Astrocyte (in vitro differentiated cells and primary cell): ENCODE measurements at places on chromosomes 1 and 21. TPM values are rescaled to one million over a fixed set of nuclear protein-coding genes. Genes with fewer than 3 reads are reported as not detected.

Gene FOXD3
- total RNA-seq: not detected in 2 replicates

Gene HOOK1
- 1.7 and 1.8 TPM in 2 replicates for total RNA-seq

Gene TMEM269
- 0.07 and 0.09 TPM in 2 replicates for total RNA-seq

Gene VANGL1
- 12.9 and 13.8 TPM in 2 replicates for total RNA-seq

Gene MAN1C1
- 0.86 and 1.6 TPM in 2 replicates for total RNA-seq

Gene GRIK1
- total RNA-seq: not detected in 2 replicates

Gene IRF6
- total RNA-seq: 16.2 and 21.2 TPM in 2 replicates

Gene ARHGAP30
- total RNA-seq: 0.19 and 0.25 TPM in 2 replicates

Gene HIPK1
- total RNA-seq: 54.0 and 55.4 TPM in 2 replicates

Gene KCNQ4
- total RNA-seq: 0.89 and 1.5 TPM in 2 replicates

DNA sequence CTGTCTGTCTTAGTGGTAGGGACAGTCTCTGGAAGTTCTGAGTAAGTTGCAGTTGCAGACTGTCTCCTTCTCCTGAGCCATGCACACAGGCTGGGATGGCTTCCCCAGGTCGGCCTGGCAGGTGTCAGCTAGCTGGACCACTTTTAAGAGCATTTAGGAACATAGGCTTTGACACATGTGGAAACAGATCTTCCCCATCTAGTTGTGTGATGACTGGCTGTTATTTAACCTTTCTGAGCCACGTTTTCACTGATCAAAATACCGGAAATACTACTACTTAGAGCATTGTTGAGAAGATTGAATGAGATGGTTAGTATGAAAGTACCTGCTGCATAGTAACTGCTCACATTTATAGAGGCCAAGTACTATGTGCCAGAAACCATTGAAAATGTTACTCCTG is 6.2 kb upstream of the MAPKAPK2 start:
- DNase-seq: no peak

DNA sequence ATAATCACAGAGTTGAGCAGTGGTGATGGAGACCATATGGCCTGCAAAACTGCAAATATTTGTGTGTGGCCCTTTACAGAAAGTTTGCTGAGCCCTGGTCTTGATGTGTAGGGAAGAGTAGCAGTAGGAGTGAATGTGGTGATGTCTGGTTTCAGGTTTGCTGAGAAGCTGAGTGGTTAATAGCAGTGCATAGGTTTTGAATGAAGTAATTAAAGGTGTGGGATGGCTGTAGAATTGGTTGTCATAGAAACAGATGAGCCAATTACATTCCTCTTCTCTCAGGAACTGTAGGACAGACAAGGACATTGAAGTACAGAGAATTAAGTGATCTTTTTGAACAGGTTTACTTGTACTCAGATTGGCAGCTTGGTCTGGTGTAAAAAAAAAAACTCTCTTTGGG is 37.4 kb downstream of the PRDM2 start:
- DNase-seq: no peak

DNA sequence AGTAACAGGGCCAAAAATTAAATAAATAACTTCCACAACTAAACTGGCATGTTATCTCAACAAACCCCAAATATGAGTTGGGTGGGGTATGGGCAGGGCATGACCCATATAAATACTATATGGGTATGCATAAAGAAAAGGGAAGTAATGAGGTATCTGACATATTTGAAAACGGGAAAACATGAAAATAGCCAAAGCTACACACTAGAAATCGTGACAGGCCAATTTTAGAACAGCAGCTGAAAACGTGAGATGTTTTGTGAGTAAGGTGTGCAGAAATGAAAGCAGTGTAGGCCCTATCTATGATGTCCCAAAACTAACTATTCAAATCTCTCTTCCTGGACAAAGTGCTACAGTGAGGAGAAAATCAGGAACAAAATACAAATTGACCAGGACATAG is 537.9 kb upstream of the NR5A2 start:
- no peak for DNase-seq

DNA sequence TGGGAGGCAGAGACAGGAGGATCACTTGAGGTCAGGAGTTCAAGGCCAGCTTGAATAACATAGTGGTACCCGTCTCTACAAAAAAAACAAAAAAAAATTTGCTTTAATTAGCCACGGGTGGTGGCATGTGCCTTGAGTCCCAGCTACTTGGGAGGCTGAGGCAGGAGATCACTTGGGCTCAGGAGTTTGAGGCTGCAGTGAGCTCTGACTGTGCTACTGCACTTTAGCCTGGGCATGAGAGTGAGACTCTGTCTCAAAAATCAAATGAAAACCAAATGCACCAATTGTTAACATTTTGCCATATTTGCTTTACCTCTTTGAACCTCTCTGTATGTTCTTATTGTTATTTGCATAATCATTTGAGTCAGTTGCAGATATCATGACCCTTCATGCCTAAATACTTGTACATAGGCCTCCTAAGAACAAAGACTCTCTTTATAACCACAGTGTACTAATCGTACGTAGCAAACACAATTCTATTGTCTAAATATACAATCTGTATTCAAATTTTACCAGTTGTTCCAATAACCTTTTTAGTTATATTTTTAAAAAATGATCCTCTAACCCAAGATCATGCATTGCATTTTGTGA is 8.5 kb upstream of the NID1 start:
- no peak for DNase-seq

- DNase-seq: no peak
Measured at GRCh38 chr1:154641534-154641933, 33.5 kb upstream of the ADAR start.

DNA sequence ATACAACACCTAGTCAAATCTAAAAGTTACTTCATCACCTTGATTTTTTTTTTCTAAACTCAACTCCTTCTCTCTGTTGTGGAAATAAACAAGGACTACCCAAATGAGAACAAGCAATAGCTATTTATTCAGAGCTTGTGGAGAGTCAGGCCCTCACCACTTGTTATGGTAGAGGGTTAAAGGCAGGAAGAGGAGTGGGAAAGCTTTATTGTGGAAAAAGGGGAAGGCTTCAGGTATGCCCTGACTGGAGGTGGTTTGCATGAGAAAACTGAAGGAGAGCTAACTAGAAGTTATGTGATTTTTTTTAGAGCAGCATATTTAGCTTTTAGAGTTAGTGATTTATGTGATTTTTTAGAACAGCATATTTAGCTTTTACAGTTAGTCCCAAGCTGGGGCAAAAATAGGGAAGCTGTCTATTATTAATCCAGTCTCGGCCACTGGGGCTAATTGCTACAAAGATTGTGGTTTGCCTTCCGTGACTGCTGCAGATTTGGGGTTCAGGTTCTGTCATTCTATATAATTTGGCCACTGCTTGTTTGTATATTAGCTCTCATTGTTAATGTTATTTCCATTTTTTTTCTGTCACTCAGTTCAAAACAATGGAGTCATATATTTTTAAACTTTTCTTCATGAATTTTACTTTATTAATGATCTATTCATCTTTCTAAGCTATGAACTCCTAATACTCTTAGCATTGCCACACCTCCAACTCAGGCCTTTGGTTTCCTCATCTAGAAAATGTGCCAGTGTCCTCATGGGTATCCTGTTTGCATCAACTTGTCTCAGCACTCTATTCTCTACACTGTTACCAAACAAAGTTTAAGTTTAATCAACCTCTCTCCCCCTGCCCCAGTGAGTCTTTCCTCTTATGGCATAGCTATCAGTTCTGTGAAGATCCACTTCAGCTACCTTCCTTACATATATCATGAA is 713.0 kb downstream of the BRINP3 start:
- no peak for DNase-seq

- no peak for DNase-seq
Measured at GRCh38 chr1:214002060-214002459, 14.3 kb downstream of the PROX1 start.

GRCh38 chr21:44087426-44088400 is 19.5 kb upstream of the PWP2 start:
- DNase-seq: no peak

- no peak for DNase-seq
Measured at GRCh38 chr1:118842452-118843201, 145.5 kb downstream of the TBX15 start.

DNA sequence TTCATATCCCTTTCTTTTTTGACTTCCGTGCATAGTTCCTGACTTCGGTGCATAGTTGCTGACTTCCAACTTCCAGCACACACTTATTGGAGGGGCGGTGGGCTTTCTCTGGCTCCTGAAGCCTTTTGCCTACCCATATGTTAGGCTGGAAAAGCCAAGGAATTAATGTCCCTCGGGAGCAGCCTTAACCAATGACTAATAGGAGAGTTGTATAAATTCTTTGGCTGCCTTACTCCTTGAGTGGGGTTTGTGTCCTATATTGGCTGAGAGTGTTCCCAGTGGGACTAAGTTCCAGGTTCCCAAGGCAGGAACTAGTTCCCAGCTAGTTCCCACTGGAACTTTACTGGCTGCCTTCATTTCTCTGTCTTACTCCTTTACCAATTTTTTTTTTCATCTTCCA is 105.7 kb downstream of the ZNF326 start:
- no peak for DNase-seq

DNA sequence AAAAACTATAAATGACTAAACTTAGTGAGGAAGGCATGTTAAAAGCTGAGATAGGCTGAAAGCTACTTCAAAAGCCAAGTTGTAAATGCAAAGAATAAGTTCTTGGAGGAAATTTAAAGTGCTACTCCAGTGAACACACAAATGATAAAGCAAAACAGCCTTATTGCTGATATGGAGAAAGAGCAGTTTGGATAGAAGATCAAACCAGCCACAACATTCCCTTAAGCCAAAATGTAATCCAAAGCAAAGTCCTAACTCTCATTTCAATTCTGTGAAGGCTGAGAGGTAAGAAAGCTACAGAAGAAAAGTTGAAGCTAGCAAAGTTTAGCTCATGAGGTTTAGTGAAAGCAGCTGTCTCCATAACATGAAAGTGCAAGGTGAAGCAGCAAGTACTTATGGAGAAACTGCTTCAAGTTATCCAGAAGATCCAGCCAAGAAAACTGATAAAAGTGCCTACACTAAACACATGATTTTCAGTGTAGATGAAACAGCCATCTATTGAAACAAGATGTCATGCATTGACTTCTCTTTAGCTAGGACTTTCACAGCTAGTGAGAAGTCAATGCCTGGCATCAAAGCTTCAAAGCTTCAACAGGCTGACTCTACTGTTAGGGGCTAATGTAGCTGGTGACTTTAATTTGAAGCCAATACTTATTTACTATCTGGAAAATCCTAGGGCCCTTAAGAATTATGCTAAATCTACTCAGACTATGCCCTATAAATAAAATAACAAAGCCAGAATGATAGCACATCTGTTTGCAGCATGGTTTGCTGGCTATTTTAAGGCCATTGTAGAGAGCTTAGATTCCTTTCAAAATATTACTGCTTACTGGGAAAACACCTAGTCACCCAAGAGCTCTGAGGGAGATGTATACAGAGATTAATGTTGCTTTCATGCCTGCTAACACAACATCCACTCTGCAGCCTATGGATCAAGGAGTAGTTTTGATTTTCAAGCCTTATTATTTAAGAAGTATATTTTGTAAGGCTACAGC is 188.6 kb downstream of the EIF4G3 start:
- DNase-seq: peak; percentile 6

GRCh38 chr1:200291106-200291505 is 118.7 kb downstream of the ZNF281 start:
- DNase-seq: no peak

DNA sequence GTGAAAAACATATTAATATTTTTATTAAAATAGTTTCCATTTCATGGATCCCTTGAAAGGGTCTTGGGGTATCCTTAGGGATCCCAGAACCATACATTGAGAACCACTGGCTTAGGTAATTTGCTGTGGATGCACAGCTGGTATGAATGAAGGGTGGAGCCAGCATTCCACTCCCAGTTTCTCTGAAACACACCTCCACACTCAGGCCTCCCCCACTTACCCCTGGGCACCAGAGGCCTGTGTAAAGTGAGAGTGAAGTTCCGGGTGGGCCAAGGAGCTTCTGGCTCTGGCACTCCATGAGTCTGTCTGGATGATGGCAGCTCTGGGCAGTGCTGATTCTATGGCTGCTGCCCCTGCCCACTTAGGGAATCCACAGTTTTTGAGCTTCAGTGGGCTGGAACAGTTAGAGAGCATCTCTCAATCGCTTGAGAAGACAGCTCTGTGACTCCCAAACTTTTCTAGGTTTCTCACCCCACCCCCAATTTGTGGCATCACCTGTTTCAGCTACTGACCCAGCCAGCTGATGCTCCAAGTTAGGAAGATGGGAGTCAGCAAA is 57.8 kb upstream of the CD1D start:
- no peak for DNase-seq

DNA sequence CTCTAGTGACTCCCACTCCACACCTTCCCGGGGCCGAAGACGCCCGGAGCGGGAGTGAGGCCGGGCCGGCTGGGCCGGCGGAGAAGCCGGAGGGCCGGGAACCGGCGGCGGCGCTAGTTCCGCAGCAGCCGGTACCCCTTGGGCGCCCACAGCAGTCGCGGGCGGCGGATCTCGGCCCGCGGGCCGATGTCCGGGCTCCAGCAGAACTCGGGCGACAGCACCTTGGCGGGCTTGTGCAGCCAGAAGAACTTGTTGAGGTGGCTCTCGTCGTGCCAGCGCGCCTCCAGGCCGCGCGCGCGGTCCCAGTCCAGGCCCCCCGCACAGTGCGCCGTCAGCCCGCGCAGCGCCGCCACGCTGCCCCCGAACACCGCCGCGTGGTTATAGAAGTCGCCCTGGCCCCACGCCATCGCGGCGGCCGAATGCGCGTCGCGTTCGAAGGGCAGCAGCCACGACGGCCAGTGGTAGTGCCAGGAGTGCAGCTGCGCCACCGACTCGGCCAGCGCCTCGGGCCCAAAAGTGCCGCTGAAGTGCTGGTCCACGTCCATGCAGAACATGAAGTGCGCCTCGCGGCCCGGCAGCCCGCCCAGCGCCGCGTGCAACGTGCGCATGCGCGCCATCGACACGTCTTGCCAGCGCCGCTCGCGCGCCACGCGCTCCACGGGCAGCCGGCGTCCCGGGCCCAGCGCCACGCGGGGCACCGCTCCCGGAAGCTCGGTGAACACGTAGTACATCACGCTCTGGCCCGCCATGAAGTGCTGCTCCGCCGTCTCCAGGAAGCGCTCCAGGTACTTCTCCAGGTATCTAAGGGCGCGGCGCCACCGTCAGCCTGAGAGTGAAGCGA is 14.0 kb downstream of the A3GALT2 start:
- no peak for DNase-seq

DNA sequence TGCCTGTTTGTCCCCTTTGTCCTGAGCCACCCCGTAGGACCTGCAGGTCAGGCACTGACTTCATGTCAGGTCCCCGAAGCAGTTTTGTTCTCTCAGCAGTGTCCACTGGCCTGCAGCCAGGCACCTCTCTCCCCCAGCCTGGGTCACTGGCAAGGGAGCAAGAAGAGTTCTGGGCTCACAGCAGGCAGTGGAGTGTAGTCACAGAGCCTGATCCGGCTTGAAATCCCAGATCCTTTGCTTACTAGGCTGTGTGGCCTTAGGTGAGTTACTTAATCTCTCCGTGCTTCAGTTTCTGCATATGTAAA is 34.2 kb downstream of the L1TD1 start:
- no peak for DNase-seq

GRCh38 chr1:218886101-218886871 is 287.4 kb upstream of the LYPLAL1 start:
- DNase-seq: peak; percentile 40

DNA sequence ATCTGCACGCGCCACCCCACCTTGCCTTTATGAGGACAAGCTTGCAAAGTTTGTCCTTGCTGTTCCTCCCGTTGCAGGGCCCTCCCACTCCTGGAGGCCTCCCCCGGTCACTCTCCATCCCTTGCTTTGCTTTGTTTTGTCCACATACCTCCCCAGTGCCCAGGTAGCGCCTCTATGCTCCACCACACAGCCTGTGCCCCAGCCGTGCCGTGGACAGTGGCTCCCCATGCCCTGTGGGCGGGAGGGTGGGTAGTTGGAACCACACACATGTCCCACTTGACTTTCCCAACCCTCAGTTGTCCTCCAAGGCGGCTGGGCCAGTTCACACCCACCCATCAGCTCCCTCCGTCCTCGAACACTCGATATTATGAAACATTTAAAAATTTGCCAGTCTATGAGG is 24.6 kb downstream of the SLX9 start:
- no peak for DNase-seq

GRCh38 chr1:230878591-230878990 is 10.3 kb upstream of the C1orf198 start:
- DNase-seq: peak; percentile 82
